ENCODE measurements at places on chromosomes 2 and 18.
A peak's percentile ranks its signal among the peaks of the same experiment; 100 is the strongest.

DNA sequence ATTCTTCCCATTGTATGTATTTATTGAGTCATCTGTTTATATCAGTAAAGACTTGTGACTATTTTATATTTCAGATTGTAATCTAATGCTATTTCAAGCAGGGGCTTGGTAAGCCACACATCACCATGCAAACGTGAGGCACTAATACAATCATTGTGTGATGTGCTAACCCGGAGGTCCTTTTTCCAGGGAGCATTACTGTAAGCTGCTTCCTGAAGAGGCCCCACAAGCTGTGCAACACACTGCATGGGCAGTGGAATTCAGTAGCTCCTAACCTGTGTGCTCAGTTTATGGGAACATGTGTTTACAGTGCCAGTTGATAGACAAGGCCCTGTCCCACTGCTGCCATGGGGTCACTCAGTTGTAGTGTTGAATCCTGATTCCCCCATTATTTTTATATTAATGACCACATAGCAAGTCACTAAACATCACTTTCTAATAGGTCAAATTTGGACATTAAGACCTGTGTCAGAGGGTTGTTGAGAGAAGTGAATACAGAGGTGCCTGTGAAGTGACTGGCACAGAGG is 162.9 kb downstream of the FHOD3 start:
- no peak overlapping the region for H3K27ac ChIP-seq
- no peaks in the 10 kb centered on the region for H3K27me3 ChIP-seq
- no peak overlapping the region for H3K4me3 ChIP-seq
- H3K4me1 ChIP-seq = no peaks in the 10 kb centered on the region
- DNase-seq = no peak

DNA sequence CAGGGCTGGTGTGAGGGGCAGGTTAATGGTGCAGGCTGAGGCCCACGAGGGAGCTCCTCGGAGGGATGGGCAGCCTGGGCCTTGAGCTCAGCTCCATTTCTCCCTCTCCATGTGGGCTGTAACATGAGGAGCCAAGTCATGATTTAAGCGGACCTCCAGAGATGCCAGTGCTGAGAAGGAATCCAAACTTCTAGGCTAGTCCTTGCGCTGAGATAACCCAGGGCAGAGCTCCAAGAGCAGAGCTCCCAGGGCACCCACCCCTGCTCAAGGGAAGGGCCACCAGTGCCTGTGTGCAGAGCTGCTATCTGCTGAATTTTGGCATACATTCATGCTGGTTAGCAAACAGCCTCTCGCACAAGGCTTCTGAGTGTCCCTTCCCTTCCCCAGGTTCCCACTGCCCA is 95.1 kb downstream of the MRO start:
- no peak overlapping the region for H3K4me3 ChIP-seq
- no peak overlapping the region for H3K27ac ChIP-seq
- H3K4me1 ChIP-seq = no peaks in the 10 kb centered on the region
- no peaks in the 10 kb centered on the region for H3K36me3 ChIP-seq

DNA sequence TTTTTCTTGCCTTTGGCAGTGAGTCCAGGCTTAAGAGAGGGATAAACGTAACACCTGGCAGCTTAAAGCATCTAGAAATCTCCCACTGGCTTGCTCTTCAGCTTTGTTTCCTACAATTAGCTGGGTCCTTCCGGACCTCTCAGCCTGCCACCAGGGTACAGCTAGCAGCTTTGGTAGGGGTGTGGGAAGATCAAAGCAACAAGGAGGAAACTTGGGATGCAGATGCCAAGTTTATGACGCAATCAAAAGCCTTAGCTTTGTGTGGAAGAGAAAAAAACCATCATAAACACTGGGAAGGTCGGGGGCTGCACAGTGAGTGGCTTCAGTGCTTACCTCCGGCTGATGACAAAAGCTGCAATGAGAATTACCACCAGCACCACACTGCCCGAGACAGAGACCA is 116.9 kb downstream of the EPHA4 start:
- H3K36me3 ChIP-seq = no peaks in the 10 kb centered on the region
- peaks cover 7% of the 10 kb centered on the region for H3K4me1 ChIP-seq
- no peaks in the 10 kb centered on the region for H3K27me3 ChIP-seq
- no peak overlapping the region for H3K4me3 ChIP-seq
- H3K27ac ChIP-seq = no peak overlapping the region
- no peak for DNase-seq

DNA sequence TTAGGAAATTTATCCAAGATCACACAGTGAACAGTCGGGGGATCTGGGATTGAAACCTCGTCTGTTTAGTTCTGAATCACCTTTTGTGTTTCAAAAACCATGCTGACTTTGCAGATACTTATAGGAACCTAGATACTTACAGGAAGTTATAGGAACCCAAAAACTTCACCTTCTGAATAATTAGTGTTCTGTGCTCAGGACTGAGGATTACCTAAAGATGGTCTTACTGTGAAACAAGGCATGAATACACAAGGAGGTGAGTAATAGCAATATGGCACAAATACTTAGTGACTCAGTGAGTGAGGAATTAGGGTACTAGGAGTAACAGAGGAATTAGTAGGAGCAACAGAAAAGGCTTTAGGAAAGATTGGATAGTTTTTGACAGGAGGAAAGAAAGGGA is 145.5 kb downstream of the LRATD1 start:
- no peak overlapping the region for H3K27ac ChIP-seq
- H3K36me3 ChIP-seq = no peaks in the 10 kb centered on the region
- H3K4me1 ChIP-seq = no peaks in the 10 kb centered on the region
- H3K4me3 ChIP-seq = no peak overlapping the region
- no peak for DNase-seq
- H3K27me3 ChIP-seq = no peaks in the 10 kb centered on the region

DNA sequence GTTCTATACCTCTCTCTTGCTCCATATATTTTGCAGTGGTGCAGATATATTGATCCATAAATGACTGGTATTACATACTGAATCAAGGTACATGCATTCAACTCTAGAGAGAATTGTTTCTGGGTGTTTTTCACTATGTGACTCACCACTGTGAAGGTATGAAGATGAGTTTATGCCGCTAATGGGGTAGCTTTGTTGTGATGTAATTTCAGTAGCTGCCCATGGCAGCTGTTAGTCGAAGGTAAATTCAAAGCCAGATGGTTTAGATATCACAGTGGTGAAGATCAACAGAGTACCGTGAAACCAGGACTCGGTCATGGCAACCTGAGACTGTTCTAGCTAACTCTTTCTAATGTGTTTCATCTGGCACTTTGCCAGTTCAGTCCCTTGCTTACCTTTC is 50.4 kb downstream of the PKP4 start:
- no peak for DNase-seq
- no peaks in the 10 kb centered on the region for H3K27me3 ChIP-seq
- H3K4me1 ChIP-seq = no peaks in the 10 kb centered on the region
- no peak overlapping the region for H3K4me3 ChIP-seq

GRCh38 chr2:88451811-88452564 is 505 bp downstream of the FOXI3 start:
- H3K4me1 ChIP-seq = peaks cover 8% of the 10 kb centered on the region
- DNase-seq = no peak
- H3K27ac ChIP-seq = no peak overlapping the region
- peaks cover 98% of the 10 kb centered on the region for H3K27me3 ChIP-seq

DNA sequence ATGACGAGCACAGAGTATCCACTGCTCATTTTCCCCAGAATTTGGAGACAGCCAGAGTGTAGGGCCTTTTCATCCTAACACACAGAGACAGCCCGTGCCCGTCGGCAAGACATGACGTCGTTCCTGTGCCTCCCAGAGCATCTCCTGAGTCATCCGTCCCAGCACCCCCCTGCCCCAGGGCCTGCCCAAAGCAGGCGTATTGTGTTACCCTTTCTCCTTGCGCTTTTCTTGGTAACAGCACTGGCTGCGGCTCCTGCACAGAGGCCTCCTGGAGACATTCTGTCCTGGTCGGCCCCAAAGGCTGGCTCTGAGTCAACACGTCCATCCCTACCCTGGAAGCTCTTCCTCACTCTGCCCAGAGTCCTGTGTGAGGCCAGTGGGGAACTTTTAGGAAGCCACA is 217.1 kb downstream of the KLHL29 start:
- no peak overlapping the region for H3K27ac ChIP-seq
- no peaks in the 10 kb centered on the region for H3K36me3 ChIP-seq
- H3K27me3 ChIP-seq = no peaks in the 10 kb centered on the region
- H3K4me3 ChIP-seq = no peak overlapping the region

- H3K36me3 ChIP-seq = no peaks in the 10 kb centered on the region
- no peak overlapping the region for H3K27ac ChIP-seq
- H3K4me1 ChIP-seq = peaks cover 28% of the 10 kb centered on the region
- peaks cover 26% of the 10 kb centered on the region for H3K27me3 ChIP-seq
Measured at GRCh38 chr2:23387221-23387550, 2.2 kb downstream of the KLHL29 start.

DNA sequence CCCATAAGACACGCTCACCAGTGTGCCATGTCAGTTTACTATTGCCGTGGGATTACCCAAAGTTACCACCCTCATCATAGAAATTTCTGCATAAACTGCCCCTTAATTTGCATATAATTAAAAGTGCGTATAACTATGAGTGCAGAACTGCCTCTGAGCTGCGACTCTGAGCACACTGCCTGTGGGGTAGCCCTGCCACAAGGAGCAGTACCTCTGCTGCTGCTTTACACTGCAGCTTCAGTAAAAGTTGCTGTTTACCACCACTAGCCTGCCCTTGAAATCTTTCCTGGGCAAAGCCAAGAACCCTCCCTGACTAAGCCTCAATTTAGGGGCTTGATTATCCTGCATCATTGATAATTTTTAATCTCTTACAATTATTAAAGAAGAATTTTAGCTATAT is 213.9 kb upstream of the MAP2 start:
- H3K27me3 ChIP-seq = no peaks in the 10 kb centered on the region
- DNase-seq = no peak
- no peaks in the 10 kb centered on the region for H3K36me3 ChIP-seq
- H3K27ac ChIP-seq = no peak overlapping the region
- H3K4me1 ChIP-seq = no peaks in the 10 kb centered on the region

- H3K4me3 ChIP-seq = no peak overlapping the region
- H3K4me1 ChIP-seq = no peaks in the 10 kb centered on the region
- no peaks in the 10 kb centered on the region for H3K27me3 ChIP-seq
- DNase-seq = no peak
- H3K27ac ChIP-seq = no peak overlapping the region
Measured at GRCh38 chr2:214244847-214245246, 166.0 kb upstream of the VWC2L start.

GRCh38 chr2:10204326-10205161 is 82.0 kb downstream of the RRM2 start:
- H3K36me3 ChIP-seq = no peaks in the 10 kb centered on the region
- H3K4me1 ChIP-seq = no peaks in the 10 kb centered on the region
- DNase-seq = no peak
- H3K27ac ChIP-seq = no peak overlapping the region
- no peak overlapping the region for H3K4me3 ChIP-seq

DNA sequence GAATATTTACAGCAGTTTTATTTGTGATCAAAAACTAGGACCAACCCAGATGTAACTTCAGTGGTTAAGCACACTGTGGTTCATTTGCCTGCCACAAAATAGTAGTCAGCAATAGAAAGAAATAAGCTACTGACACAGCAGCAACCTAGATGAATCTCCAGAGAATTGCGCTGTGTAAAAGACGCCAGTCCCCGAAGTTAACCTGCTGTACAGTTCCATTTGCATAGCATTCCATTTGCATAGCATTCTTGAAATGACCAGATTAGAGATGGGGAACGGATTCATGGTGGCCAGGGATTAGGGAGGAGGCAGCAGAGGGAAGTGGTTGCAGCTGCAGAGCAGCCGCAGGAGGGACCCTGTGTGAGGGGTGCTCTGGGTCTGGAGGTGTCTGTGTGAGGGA is 39.3 kb upstream of the NFATC1 start:
- no peak overlapping the region for H3K27ac ChIP-seq
- no peak overlapping the region for H3K4me3 ChIP-seq
- peaks cover 8% of the 10 kb centered on the region for H3K36me3 ChIP-seq
- H3K4me1 ChIP-seq = no peaks in the 10 kb centered on the region
- no peak for DNase-seq

GRCh38 chr2:174246944-174247381 is 1.4 kb downstream of the OLA1 start:
- peak overlapping the region; percentile 90 for H3K27ac ChIP-seq
- peaks cover 27% of the 10 kb centered on the region for H3K4me1 ChIP-seq
- DNase-seq = peak; percentile 29

GRCh38 chr2:11303290-11304013 is 41.0 kb downstream of the ROCK2 start:
- DNase-seq = no peak
- H3K4me3 ChIP-seq = no peak overlapping the region
- no peaks in the 10 kb centered on the region for H3K36me3 ChIP-seq
- no peaks in the 10 kb centered on the region for H3K27me3 ChIP-seq
- peaks cover 20% of the 10 kb centered on the region for H3K4me1 ChIP-seq

GRCh38 chr2:84865181-84865783 is 15.6 kb downstream of the TRABD2A start:
- no peaks in the 10 kb centered on the region for H3K36me3 ChIP-seq
- DNase-seq = no peak
- H3K4me1 ChIP-seq = no peaks in the 10 kb centered on the region
- H3K27me3 ChIP-seq = no peaks in the 10 kb centered on the region

GRCh38 chr2:206814498-206814897 is 49.1 kb downstream of the FASTKD2 start:
- H3K36me3 ChIP-seq = peaks cover 8% of the 10 kb centered on the region
- no peak for DNase-seq
- H3K27me3 ChIP-seq = no peaks in the 10 kb centered on the region

GRCh38 chr2:135130751-135131150 is 78.7 kb downstream of the RAB3GAP1 start:
- peaks cover 35% of the 10 kb centered on the region for H3K36me3 ChIP-seq
- H3K4me1 ChIP-seq = no peaks in the 10 kb centered on the region
- no peak for DNase-seq
- H3K4me3 ChIP-seq = no peak overlapping the region
- H3K27ac ChIP-seq = no peak overlapping the region
- no peaks in the 10 kb centered on the region for H3K27me3 ChIP-seq

DNA sequence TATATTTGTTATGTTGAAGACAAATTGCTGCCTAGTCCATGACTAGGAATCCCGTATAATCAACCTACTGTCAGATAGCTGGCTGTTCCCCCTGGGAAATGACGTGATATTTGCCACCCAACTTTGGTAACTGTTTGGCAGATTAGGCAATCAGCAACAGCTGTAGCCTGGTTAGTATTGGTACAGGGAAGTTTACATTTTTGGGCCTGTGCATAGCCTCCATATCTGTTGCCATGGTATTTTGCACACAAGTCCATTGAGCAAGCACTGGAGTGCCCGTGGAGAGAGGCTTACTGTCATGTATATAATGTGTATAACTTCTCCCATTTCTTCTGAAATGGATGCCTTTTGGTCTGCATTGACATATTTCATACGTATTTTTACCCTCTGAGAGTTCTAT is 27.7 kb downstream of the BIRC6 start:
- H3K36me3 ChIP-seq = peaks cover 92% of the 10 kb centered on the region
- no peak for DNase-seq
- H3K4me3 ChIP-seq = no peak overlapping the region
- no peak overlapping the region for H3K27ac ChIP-seq
- H3K27me3 ChIP-seq = no peaks in the 10 kb centered on the region
